NCI-H1436 (cell line): ENCODE measurements at places on chromosomes 6 and 20.

DNA sequence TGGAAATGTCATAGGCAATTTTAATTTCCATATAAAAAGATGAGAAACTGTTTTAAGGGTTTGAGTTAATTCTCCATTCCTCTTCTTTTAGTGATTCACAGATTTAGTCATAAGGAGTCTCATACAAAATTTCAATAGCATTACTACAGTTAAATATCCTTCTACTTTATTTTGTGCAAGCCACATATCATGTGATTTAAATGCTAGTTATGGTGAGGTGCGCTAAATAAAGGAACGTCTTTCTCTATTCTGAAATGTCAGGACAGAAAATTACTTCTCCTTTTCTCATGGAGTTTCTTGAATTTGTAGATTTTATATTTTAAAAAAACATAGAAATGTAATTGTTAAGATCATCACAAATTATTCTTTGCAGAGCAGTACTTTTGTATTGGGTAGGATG is 50.0 kb upstream of the SUPT3H start:
- DNase-seq, result no peak

GRCh38 chr20:57076951-57077350 is 189.5 kb downstream of the BMP7 start:
- DNase-seq, result no peak

DNA sequence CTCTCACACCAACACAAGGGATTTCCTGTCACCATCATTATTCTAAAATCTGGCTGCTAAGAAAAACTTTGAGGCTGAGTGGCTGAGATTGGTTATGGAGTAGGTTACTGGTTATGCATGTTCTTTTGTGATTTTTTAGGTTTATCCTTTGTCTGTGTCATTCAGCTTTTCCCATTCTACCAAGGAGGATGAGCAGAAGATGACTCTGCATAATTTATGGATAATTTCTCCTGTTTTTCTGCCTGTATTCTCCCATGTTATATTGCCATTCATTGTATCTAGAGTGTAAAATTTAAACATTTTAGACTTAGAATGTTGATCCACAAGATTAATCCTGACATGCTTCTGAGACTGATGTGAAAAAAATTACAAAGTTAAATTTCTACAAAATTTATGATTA is 67.8 kb downstream of the SOBP start:
- DNase-seq, result no peak

DNA sequence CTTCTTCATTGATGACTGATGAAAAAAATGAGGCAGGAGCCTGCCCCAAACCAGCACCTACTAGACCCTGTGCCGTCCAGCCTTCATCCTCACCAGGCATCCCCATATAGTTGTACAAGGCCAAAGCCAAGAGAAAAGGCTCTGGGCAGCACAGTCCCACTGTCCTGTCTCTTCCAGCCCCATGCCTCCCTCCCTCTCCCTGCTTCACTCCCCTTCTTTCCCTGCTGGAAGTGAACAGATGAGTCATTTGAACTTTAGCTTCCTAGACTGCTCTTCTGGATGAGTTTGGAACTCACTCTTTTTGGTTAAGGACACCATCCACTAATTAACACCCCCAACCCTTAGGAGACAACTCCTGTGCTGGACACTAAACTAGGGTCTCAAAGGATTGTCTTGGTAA is 235.2 kb downstream of the LRFN2 start:
- DNase-seq, result no peak

GRCh38 chr20:2152317-2152716 is 50.7 kb downstream of the STK35 start:
- no peak for DNase-seq

DNA sequence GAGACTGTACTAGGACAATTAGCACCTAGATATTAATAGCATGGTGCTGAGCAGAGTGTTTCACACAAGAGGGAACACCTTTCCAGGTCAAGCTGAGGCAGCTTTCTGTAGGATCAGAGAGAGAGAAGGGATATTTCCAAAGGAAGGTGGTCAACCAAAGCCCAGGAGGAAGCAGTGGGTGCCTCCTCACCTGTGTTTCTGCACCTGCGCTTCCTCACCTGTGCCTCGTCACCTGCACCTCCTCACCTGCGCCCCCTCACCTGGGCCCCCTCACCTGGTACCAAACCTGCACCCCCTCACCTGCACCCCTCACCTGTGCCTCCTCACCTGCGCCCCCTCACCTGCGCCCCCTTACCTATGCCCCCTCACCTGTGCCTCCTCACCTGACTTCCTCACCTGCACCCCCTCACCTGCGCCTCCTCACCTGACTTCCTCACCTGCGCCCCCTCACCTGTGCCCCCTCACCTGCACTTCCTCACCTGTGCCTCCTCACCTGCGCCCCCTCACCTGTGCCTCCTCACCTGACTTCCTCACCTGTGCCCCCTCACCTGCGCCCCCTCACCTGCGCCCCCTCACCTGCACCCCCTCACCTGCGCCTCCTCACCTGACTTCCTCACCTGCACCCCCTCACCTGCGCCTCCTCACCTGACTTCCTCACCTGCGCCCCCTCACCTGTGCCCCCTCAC is 67.9 kb downstream of the TTLL2 start:
- no peak for DNase-seq

DNA sequence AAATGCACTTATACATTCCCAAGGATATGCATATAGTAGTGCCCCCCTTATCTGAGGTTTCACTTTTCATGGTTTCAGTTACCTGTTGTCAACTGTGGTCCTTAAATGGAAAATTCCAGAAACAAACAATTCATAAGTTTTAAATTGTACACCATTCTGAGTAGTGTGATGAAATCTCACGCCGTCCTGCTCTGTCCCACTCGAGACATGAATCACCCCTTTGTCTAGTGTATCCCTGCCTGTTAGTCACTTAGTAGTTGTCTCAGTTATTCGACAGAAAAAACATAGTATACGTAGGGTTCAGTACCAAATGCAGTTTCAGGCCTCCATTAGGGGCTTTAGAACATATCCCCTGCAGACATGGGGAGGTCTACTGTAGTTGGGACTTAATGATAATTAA is 57.0 kb downstream of the MAP1LC3A start:
- DNase-seq, result no peak

DNA sequence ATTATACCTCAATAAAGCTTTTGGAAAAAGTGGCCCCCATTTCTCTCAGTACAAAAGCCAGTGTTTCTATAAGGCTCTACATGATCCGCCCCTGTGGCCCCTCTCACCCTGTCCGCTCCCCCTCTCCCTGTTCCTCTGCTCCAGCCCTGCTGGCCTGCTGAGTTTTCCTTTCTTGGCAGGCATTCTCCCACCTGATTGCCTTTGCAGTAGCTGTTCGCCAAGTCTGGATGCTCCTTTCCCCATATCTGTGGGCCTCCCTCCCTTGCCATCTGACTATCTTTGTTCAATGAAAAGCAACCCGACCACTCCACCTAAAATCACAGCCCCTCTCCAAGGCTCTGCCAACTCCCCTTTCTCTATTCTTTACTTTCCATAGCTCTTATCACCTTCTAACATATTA is 33.2 kb downstream of the CDH22 start:
- DNase-seq, result no peak

GRCh38 chr20:50813801-50814200 is 18.9 kb downstream of the BCAS4 start:
- DNase-seq, result no peak

DNA sequence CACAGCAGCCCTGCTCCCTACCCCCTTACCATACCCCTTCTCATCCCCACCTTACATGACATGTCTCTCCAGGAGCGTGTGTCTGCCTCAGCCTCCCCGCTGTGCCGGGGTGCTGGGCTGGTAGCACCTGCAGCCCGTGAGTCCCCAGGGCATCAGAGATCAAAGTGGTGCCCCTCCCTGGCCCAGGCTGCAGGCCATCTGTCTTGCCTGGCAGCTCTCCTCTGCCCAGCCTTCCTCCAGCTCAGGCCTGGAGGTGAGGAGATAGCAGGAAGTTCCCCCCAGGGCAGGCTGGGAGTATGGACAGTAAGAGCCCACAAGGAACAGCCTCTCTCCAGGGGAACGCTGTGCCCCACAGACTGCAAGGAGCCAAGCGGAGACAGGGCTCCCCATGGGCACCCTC is 35.3 kb downstream of the GRM4 start:
- DNase-seq, result no peak

DNA sequence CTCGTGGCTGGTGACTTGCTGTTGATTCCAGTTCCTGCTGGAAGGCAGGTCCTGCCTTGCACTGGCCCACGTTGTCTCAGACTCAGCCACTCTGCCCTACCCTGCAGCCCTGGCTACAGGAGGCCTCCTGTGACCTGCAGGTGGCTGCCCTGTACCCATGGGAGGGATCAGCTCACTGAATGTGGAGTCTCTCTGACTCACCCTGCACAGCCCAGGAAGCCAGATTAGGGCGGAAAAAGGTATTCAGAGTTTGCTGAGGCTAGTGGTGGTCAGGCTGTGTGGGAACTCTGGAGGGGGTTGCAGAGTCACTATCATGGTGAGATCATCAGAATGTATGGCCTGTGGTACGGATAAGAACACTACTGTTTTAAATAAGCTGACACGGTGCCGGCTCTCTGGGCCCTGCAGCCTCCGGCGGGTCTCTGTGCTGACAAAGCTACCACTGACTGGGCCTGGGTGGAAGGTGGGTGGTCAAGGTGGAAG is 24.7 kb upstream of the PYGB start:
- no peak for DNase-seq
